Camera-type eye (tissue), 1 donor: ENCODE measurements at places on chromosomes 13 and 19. TPM values are rescaled to one million over a fixed set of nuclear protein-coding genes. Genes with fewer than 3 reads are reported as not detected.

Gene ZFP28
- 26.6 TPM for total RNA-seq

Gene AMER2
- total RNA-seq: 336 TPM

Gene ZNF134
- total RNA-seq: 65.3 TPM

Gene ADAMTS10
- total RNA-seq: 109 TPM

Gene MEIOSIN
- not detected for total RNA-seq

Gene FGF9
- 19.5 TPM for total RNA-seq

Gene KIR2DL4
- total RNA-seq: not detected

Gene CGB8
- not detected for total RNA-seq

Gene NCAN
- total RNA-seq: 18.9 TPM

Gene ETFB
- 37.9 TPM for total RNA-seq

Gene PCP2
- 12.3 TPM for total RNA-seq

Gene TPRX2
- not detected for total RNA-seq

Gene PLIN5
- total RNA-seq: 1.8 TPM

Gene TUBA3C
- total RNA-seq: not detected

Gene LINGO3
- total RNA-seq: 12.9 TPM

Gene PEAK3
- total RNA-seq: 0.44 TPM

Gene BSG
- total RNA-seq: 413 TPM

Gene RDH8
- total RNA-seq: not detected

Gene PARP4
- total RNA-seq: 47.0 TPM

Gene ZNF808
- 74.4 TPM for total RNA-seq

Gene ZNF492
- 1.7 TPM for total RNA-seq

Gene APLP1
- total RNA-seq: 106 TPM

Gene SBK2
- 0.99 TPM for total RNA-seq

Gene OLFM4
- 4.1 TPM for total RNA-seq

Gene TNFSF13B
- total RNA-seq: 1.4 TPM

Gene SIGLEC6
- 0.82 TPM for total RNA-seq
